ENCODE measurements at places on chromosomes 4 and X.

- DNase-seq: no peak
Measured at GRCh38 chrX:18692541-18692940, 14.9 kb upstream of the PPEF1 start.

GRCh38 chr4:182955411-182955810 lies 38.2 kb upstream of the DCTD start:
- peak; percentile 30 for DNase-seq

DNA sequence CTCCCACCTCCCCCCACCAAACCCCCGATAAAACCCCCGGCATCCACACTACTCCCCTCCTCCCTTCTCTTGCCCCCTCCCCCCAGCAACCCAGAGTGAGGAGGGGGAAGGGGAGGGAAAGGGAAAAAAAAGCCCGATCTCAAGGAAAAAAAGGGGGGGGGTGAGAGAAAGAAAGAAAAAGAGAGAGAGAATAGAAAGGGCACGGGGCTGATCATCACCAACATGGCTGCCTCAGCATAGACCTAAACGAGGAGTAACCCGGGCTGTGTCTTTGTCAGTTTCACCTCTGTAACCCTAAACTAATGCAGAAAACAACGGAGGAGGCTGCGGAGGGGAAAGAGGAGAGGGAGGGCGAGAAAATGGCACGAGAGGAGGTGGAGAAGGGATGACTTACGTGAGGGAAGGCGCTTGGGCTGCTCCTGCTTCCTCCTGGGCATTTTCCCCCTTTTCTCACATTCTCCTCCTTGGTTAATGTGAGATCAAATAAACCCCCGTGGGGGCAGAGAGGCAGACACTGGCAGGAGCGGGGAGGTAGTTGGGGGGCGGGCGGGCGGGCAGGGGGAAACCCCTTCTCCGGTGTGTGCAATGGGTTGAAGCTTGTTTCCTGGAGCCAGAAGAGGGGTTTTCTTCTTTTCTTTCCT lies 532 bp downstream of the ZNF827 start:
- DNase-seq: peak; percentile 40

DNA sequence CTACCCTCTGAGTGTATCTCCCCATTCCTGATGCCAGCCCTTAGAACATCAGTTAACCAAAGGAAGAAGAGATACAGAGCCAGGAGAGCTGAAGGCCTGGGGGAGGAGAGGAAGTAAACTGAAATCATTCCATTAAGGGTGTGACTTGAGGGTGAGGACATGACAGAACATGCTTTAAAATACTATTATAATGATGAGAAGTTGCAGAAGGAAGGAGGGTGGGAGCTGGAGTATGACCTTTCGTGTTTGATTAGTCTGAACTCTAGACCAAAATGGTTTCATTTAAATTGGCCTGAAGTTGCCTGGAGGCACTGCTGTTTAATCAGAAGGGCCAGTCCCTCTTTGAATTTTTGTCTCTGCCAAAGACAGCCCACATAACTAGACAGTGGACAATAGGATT lies 11.4 kb downstream of the INTS6L start:
- no peak for DNase-seq

- no peak for DNase-seq
Measured at GRCh38 chrX:69033936-69034335, 131.3 kb downstream of the PJA1 start.

GRCh38 chr4:1234811-1235292 lies 14.1 kb downstream of the CTBP1 start:
- DNase-seq: no peak

GRCh38 chr4:65170768-65171514 lies 499.3 kb downstream of the EPHA5 start:
- no peak for DNase-seq

DNA sequence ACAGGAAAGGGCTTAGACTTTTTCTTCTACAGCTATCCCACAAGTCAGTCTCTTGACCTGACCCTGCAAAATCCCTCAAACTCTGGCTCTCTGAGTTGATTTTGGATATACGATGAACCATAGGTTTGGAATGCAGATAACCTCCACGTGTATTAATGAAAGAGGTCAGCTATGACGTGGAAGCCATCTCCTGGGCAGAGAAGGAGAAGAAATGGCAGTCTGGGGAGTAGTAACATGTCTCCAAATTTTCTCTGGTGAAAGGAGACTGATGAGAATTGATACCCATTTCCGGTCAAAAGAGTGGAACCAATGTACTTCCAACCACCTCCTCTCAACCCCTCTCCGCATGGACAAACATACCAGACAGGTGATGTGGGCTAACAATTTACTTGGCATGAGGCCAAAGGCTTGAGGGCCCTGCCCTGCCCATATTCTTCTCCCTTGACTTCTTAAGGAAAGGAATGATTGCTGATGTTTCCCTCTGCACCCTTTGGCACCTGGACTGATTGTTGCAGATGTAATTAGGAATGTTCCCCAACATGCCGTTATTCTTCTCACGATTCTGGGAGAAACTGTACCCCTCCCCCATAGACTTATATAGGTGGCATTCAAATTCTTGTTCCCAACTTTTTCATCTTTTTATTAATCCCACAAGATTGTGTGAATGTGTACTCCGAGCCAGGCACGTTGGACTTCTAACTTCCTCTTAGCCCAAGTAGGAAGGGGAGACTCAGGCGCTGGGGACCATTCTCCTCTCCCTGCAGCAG lies 580 bp upstream of the PLS3 start:
- DNase-seq: peak; percentile 64

DNA sequence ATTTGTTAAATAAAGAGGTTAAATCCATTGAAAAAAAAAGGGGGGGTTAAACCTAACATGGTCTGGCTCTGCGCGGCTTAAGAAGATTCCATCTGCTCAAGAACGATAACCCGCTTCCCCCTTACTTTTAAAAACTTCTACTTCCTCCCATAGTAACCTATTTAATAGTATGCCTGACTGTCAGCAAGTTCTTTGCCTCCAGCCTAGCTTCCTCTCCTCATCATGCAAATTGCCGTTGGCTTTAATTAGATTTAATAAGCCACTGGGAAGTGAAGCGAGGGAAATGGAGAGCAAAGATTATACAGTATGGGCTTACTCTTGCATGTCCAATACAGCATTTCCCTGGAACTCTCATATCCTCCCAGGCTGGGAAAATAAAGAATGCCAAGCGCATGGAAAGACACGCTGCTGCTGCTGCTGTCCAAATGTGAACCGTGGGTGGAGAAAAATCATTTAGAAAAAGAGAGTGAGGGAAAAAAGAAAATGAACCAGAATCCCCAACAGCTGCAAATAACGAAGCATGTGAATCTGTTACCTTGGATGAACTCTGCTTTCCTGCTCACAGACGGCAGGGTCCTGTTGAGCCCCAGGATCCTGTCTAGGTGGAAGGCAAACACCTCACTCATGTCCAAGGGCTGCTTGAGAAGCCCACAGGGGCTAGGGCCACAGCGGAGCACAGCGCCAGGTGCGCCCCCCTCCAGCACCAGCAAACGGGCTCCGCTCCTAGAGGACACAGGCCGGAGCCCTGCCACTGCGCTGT lies 2.7 kb downstream of the GASK1B start:
- DNase-seq: no peak

DNA sequence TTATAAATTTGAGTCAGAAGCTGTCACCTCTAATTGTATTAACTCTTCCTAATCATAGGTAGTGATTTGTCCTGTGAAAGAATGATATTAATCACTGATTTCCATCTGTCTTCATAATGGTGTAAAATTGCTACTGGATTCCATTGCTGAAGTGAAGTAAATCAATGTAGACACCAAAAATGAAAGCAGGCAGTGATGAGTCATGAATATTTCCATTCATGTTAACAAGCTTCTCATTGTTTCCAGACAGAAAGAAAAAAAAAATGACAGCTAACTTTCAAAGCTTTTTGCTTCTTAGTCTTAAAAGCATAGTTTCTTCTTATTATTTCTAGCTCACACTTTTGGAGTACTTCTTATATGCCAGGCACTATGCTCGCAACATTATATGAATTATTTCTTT lies 21.5 kb downstream of the FAM114A1 start:
- peak; percentile 90 for DNase-seq

GRCh38 chrX:15971696-15972095 lies 117.1 kb upstream of the AP1S2 start:
- DNase-seq: no peak

- DNase-seq: peak; percentile 49
Measured at GRCh38 chrX:72123471-72124185, 8.1 kb downstream of the RTL5 start.

DNA sequence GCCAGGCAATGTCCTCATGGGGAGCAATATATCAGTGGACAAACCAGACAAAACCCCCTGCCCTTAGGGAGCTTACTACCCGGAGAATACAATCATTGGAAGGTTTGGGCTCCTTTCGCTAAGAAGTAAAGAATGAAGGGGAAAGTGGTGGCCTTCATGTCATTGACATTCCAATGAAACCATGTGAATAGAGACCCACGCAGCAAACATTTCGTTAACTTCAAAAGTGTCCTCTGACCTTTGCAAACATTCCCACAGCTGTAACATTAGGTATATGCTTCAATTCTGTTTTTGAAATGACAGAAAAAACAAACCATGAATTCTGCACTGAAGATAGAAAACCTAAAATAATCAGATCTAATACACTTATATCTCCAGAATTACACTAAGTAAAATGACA lies 7.0 kb downstream of the ATP8A1 start:
- no peak for DNase-seq

GRCh38 chrX:21711848-21712197 lies 46.1 kb downstream of the SMPX start:
- DNase-seq: no peak

DNA sequence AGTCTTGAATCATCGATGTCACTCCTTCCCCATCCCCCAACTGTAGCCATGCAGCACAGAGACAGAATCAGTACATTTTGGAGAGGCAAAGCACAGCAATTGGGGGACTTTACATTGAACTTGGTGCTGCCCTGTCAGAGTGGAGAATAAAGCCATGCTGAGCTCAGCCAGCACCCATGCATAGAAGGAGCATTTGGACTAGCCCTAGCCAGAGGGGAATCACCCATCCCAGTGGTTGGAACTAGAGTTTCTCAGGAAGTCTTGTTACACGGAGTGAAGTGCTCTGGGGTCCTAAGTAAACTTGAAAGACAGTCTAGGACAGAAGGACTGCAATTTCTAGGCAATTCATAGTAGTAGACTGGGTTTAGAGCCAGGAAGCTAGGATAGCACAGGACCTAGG lies 49.6 kb downstream of the STPG2 start:
- no peak for DNase-seq

DNA sequence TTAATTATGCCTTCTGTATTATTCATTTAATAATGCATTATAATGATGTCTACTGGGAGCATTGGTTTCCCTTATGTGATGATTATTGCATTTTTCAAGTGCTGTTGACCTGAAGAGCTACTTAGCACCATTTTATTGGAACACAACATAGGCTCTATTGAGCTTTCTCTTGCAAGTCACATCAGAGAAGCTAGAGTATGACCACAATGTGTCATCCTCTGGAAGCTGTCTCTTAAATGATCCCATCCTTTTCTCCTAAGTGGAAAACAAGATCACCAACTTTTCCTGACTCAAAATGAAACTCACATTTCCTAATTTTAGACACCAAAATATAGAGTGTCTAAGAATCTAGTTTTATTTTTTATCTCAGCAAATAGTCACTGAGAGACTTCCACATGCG lies 1451.9 kb downstream of the PCDH7 start:
- DNase-seq: no peak

DNA sequence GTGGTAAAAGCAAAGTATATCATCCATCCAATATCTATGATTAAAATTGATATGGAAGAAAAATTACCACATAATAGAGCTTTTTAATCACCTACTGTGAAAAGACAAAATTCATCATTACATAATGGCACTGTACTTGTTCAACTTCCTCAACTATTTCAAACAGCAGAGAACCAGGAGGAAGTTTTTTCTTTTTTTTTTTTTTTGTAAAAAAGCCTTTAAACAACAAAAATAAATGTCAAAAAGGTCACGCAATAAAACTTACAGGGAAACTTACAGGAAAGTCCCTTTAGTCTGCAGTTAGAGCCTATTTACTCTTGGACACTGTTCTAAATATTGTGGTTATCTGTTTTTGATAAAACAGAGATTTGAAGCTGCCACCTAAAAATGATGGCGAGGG lies 4.8 kb downstream of the PDGFC start:
- no peak for DNase-seq

GRCh38 chr4:167873496-167873895 lies 218.8 kb upstream of the ANXA10 start:
- DNase-seq: peak; percentile 42

DNA sequence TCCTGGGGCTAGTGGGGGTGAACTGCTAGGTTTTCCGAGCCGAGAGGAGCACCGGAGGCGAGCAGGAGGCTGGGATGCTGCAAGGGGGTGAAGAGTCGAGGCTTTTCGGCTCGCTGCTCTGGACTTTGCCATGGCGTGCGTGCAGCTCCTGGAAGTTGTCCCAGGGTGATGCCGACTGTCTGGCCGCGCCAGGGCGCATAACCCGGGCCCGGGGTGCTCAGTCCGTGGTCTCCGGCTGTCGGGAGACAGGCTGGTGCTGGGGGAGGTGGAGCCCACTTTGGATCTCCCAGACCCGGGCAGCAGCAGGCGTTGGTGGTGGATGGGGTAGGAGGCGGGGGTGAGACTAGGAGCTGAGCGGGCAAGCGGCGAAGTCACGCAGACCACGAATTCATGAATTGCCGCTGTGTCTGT lies 793 bp downstream of the GRIA3 start:
- DNase-seq: no peak

DNA sequence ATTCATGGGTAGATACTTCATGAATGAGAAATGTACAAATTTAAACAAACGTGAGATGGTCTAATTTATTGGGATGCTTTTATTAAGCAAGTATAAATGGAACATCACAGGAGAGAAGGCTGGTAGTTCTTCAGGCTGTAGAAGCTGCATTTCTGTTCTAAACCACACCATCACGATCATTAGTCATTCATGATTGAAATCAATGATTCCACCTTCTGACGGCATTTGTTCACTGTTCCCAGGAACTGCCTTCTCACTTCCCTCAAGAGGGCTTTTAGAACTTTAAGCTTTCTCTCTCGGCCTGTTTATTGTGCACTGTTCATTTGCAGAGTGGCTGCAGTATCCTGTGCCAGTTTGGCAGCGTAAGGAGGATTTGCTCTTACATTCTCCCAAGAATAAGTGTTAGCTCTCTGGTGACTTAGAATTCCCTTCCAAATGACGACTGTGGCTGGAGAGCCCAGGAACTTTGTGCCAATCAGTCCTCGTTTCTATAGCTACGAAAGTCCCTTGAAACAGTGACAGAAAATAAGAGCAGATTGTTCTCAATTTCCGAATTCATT lies 54.7 kb downstream of the MFAP3L start:
- DNase-seq: no peak

GRCh38 chrX:41732260-41732659 lies 8.3 kb downstream of the GPR82 start:
- no peak for DNase-seq
